ENCODE measurements at places on chromosomes 3 and 15.

- DNase-seq = no peak
Measured at GRCh38 chr3:24428481-24428880, 66.2 kb downstream of the THRB start.

DNA sequence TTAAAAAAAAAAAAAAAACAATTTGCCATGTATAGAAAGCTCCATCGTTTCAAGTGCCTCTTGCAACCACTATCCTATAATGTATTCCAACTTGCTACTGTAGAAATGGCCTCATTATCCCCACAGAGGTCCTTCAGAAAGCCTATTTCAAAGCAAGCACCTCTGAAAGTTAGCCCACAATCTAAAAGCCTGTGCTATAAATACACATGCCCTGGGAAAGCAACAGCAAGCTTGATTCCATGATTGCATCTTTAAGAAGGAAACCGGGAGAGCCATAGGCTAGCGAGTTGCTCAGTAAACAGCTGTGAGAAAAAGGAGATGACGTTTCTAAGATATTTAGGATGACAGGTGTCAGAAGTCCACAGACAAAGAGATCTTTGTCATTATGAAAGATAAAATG lies 28.3 kb downstream of the TAFA4 start:
- DNase-seq = no peak

DNA sequence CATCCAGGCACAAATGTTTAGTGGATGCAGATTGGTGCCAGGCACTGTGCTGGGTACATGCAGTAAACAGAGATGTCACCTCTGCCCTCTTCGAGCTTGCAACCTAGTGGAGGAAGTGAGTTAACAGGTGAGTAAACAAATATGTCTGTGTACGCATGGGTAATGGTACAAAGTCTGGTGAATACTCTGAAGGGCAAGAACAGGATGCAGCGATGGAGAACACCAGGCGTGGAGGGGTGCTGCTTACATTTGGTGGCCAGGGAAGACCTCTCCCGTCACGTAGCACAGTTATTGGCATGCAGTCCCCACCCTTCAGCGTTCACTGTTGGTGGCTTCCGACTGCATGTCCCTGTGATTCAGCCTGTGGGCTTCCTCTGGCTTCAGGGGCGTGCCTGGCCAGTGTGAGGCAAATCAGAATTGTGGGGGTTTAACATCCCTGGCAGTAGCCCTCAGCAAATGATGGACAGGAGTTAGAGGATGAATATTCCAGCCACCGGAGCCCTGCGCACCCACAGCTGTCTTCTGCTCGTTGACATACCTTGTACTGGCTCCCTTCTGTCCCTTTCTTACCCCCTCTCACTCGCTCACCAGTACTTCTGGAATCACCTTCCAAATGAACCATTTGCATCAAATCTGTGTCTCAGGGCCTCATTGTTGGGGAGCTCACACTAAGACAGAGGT lies 9.1 kb upstream of the HDAC11 start:
- no peak for DNase-seq

GRCh38 chr3:146117406-146118285 lies 43.3 kb downstream of the PLOD2 start:
- DNase-seq = peak; percentile 94

GRCh38 chr15:83654379-83655236 lies 685 bp downstream of the ADAMTSL3 start:
- no peak for DNase-seq

- peak; percentile 52 for DNase-seq
Measured at GRCh38 chr15:101121511-101122090, 130.2 kb downstream of the CHSY1 start.

- no peak for DNase-seq
Measured at GRCh38 chr3:15309662-15310335, 22.6 kb downstream of the SH3BP5 start.

DNA sequence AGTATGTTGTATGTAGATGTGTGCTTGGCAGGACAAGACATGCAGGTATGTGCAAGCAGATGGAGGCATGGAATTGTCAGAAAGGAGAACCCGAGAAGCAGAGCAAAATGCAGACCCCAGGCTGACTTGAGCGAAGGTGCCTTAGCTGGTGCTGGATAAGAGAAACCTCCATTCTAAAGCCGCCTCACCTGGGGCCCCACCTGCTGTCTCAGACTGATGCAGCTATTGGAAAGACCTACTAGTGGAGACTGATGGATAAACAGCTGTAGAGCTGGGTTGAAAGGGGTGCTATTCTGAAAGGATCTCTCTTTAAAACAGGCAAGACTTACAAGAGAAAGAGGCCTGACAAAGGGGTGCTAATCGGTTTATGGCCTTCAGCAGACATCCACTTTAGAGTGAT lies 86.2 kb downstream of the EPHB1 start:
- no peak for DNase-seq

GRCh38 chr15:65184305-65184867 lies 756 bp downstream of the CLPX start:
- DNase-seq = peak; percentile 61

DNA sequence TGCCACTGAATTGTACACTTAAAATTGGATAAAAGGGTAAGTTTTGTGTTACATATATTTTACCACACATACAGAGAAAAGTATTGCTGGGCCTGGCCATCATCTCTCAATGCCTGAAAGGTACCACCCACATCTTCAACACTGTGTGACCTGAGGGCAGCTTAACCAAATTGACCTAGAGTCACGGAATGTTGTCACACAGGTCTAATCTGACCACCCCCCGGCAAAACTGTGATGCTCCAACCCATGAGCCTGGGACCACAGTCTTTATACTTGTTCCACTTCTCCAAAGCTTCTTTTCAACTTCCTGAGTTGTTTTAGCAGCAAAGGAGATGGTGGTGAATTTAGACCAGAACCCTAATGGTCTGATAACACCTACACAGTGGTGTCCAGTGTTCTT lies 210.3 kb upstream of the TPM1 start:
- no peak for DNase-seq

Measured in fibroblast of gingiva (primary cell).